HT-29 (cell line): ENCODE measurements at places on chromosomes 13 and 19. TPM values are rescaled to one million over a fixed set of nuclear protein-coding genes. Genes with fewer than 3 reads are reported as not detected.

The CNN1 gene
- not detected in 2 replicates for total RNA-seq

- DNase-seq, result peak; percentile 34
Observed at GRCh38 chr19:3849092-3849491, 19.7 kb downstream of the ZFR2 start.

The PSPN gene
- 0.28 and 0.47 TPM in 2 replicates for total RNA-seq

DNA sequence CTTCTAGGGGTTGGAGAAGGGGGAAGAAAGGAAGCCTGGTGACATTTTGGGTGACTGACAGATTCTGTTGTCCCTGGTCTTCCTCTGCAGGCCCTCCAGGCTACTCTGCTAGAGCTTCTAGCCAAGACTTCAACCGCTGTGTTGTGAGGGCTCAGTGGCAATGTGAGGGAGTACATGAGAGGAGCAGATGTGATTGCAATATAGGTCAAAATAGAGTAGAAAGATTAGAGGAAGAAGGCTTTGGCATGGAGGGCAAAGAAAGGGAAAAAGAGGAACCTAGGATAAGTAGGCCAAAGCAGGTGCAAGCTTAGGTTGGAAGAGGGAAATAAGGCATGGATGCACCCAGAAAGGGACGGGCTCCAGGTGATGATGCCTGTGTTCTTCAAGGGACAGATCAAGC is 216.9 kb downstream of the RGCC start:
- DNase-seq, result no peak

DNA sequence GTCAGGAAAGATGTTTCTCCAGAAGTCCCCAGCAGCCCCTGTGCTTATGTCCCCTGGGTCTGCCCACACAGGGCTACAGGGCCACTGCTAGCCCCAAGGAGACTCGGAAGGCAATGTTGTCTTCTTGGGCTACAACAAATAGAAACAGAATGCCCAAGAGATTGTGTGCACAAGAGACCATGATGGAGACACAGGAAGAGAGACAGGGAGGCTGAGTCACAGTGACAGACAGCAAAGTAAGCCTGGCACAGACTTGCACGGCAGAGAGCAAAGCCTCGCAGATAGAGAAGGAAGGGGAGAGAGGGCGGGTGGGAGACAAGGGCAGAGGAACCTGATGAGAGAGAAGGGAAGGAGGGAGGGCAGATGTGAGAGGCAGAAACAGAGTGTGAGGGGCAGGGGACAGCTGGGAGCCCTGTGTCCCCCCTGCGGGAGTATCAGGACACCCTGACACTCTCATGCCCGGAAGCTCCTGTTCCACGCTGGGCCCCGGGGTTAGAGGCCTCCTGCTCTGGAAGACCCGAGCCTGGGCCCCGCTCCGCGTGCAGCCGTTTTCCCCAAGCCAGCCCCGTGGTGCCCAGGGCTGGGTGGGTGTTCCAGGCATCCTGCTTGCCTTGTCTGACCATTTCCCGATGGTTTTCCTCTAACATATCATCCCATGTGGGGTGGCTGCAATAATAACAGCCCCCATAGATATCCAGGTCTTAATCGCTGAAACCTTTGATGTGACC is 2.7 kb upstream of the PLA2G4C start:
- no peak for DNase-seq

- no peak for DNase-seq
Observed at GRCh38 chr19:46408664-46409039, 4.7 kb downstream of the CCDC8 start.

- DNase-seq, result no peak
Observed at GRCh38 chr19:54612428-54612827, 17.9 kb upstream of the LILRB1 start.

GRCh38 chr19:34155686-34156085 is 16.6 kb upstream of the LSM14A start:
- no peak for DNase-seq

DNA sequence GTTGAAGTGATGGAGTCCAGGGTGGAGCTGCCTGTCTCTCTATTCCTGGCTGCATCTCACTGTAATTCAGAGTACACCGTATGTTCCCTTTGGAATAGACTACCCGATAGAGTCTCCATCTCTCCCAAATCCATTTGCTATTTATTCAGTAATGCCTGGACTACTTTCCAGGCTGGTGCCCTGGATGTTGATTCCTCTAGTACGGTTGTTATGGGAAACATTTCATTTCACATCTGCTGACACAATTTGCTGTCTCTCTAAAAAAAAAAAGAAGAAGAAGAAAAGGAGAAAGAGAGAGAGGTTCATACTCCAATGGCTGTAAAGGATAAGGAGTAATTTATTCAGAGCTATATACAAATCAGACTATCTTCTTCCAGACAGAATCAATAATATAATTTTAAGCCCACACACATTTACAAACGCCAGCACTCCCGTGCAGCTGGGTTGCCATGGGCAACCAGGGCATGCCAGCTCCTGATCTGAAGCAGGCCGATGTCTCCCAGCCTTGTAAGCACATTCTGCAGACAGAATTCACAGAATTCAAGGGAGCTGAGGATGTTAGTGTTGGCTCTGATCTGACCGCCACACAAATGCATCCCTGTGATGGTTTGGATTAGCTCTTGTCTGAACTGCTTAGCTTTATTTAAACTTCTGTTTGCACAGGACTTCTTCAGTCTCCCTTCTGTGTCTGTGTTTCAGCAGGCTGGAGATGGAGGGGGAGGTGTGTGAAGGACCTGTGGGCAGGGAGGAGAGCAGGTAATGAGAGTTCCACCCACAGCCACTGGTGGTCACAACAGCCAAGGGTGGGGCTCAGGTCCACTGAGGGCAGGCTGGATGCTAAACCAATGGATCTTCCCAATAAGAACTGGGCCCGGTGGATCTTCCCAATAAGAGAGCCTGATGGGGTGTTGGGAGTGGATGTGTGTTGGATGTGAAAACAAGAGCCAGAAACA is 66.0 kb downstream of the TEX26 start:
- DNase-seq, result no peak

GRCh38 chr19:47756953-47757608 is 11.7 kb downstream of the NOP53 start:
- DNase-seq, result no peak

The CRB3 gene
- 91.6 and 101 TPM in 2 replicates for total RNA-seq

DNA sequence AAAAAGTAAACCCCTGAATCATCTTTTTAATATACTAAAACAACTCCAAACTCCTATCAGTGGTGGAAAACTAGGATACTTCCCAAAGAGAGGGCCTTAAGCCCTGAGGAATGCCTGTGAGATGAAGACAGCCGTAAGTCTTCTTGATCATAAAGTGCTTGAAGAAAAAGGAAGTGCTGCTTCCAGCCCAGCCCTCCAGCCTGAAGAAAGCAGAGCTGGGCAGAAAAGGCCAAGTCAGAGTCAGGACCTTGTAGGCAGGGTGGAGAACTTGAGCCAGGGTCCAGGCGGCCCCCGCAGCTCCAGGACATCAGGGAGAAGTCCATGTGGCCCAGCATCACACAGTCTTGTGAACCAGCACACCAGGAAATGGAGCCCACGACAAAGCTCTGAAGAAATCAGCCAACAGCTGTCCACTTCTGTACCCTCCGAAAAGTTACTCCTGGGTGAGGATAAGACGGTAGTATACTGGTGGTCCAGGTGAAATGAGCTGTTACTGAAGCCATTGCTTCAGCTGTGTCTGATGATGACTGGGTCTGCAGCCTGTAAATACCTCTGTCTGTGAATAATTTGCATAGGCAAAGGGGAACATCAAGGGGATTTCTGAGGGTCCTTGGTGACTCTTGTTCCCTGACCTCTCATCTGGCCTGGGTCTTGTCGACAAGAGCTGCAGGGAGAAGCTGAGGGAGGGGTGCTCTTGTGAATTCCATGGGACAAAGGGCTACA is 18.7 kb upstream of the CRYL1 start:
- no peak for DNase-seq

- DNase-seq, result no peak
Observed at GRCh38 chr19:21910318-21910717, 74.3 kb upstream of the ZNF43 start.

The CELF5 gene
- 0.10 and 0.53 TPM in 2 replicates for total RNA-seq

The DZIP1 gene
- total RNA-seq, result not detected in 2 replicates

The ZNF829 gene
- not detected in 2 replicates for total RNA-seq

The CYP4F12 gene
- 6.9 and 12.2 TPM in 2 replicates for total RNA-seq

DNA sequence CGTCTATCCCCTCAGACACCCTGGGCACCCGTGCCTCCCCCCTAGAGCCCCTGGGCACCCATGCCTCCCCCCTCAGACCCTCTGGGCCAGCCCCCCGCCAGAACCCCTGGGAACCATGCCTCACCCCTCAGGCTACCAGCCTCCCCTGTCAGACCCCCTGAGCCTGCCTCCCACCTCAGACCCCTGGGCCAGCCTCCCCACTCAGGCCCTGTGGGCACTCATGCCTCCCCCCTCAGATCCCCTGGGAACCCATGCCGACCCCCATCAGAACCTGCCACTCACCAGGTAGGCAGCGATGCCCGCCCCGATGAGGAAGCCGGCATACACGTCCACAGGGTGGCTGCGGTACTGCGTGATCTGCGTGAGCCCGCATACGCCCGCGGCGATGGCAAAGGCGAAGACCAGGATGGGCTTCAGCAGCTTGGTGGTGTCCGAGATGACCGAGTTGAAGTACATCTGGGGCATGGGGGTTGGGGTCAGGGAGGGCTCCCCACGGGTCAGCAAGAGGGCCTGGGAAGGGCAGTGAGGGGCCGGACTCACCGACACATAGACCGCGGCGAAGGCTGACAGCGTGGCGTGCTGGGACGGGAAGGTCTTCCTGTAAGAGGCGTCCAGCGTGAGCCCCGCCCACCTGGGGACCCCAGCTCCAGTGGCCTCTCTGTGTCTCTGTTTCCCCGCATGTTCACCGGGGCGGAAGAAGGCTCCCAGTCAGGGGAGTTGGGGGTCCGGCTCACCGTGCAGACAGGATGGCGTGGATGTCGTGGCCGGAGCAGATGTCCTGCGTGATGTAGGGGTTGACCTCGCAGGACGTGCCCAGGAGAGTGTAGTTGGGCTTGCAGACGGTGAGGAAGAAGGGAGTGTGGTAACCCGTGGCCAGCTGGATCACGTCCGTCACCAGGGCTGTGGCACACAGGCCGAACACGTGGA is 7.3 kb downstream of the PLPPR3 start:
- DNase-seq, result no peak

DNA sequence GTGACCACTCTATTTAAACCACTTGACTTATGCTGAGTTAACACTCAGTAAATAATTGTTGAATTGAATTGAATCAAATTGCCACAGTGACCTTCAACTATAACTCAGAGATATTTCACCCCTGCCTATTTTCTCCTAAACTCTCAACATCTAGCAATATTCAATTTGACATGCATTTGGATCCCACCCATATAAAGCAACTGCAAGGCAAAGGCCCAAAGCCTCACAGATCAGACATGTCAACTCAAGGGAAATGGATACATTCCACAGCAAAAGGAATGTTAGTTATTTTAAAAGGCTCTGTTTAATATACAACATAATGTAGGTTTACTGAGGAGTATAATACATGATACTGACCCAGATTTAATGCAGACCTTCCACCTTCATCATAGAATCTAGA is 107.4 kb downstream of the KCTD12 start:
- DNase-seq, result no peak

GRCh38 chr19:1574354-1575136 is 6.4 kb upstream of the MEX3D start:
- DNase-seq, result no peak

The TNNI3 gene
- 11.1 and 20.3 TPM in 2 replicates for total RNA-seq

DNA sequence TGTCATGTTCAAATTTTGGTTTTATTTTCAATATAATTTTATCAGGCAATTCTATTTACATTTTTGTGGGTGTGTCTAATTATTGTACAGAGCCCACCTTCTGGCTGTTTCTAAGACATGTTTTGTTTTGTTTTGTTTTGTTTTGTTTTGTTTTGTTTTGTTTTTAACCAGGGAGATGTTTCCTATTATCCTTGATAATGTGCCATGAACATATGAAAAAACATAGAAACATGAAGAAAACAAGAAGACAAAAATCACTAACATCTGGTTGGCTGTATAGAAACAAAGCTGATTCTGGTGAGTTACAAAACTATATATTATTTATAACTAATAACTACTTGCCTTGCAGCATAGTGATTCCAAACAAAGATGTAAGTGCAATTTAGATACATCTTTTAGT is 128.1 kb upstream of the TRPC4 start:
- no peak for DNase-seq

The ZNF486 gene
- total RNA-seq, result 0.15 TPM in 1 of 2 replicates, not detected in the other

- no peak for DNase-seq
Observed at GRCh38 chr19:5459360-5459759, 4.1 kb downstream of the ZNRF4 start.

- no peak for DNase-seq
Observed at GRCh38 chr13:112818698-112819045, 128.8 kb downstream of the ATP11A start.

The CLIP3 gene
- total RNA-seq, result 0.13 and 0.31 TPM in 2 replicates

DNA sequence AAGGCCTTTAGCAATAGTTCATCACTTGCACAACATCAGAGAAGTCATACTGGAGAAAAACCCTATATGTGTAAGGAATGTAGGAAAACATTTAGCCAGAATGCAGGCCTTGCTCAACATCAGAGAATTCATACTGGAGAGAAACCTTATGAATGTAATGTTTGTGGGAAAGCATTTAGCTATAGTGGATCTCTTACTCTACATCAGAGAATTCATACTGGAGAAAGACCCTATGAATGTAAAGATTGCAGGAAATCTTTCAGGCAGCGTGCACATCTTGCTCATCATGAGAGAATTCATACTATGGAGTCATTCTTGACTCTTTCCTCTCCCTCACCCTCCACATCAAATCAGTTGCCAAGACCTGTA is 19.8 kb downstream of the ZNF583 start:
- peak; percentile 15 for DNase-seq

The INSL3 gene
- total RNA-seq, result not detected in 2 replicates

The EDNRB gene
- not detected in 2 replicates for total RNA-seq

DNA sequence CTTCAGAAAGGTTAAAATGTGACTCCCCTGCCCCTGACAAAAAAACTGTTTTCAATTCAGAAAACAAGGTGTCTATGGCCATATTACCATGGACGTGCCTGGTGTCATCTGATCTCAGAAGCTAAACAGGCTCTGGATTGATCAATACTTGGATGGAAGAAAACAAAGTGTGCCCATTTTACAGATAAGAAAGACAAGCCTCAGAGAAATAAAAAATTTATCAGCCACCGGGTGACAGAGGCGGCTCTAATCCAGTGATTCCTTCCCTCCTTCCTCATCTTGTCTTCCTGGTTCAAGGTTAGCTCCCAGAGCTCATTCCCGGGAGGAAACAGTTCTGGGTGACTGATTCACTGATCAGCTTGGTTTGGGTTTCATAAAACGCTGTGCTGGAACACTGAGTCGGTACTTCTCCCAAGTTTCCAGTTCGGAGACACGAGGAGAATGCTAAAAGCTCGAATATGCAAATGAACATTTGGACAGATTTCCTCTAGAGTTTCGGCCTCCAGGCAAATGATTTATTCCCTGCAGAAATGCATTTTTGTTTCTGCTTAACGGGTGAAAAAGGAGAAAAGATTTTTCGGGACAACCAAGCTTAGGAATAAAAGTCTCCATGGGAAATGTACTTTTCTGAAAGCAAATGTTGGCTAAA is 211.2 kb downstream of the UQCRFS1 start:
- DNase-seq, result no peak

- DNase-seq, result no peak
Observed at GRCh38 chr13:45752510-45752909, 50.4 kb downstream of the CBY2 start.
